ENCODE measurements at places on chromosomes 3 and 15. TPM values are rescaled to one million over a fixed set of nuclear protein-coding genes. Genes with fewer than 3 reads are reported as not detected.

GRCh38 chr15:91472316-91472756 lies 372.3 kb downstream of the SV2B start:
- no peak for DNase-seq
- no peaks in the 10 kb centered on the region for H3K4me1 ChIP-seq
- H3K4me3 ChIP-seq: no peak overlapping the region
- no peaks in the 10 kb centered on the region for H3K36me3 ChIP-seq

GRCh38 chr3:153911116-153911515 lies 210.1 kb upstream of the ARHGEF26 start:
- no peaks in the 10 kb centered on the region for H3K4me1 ChIP-seq
- H3K27me3 ChIP-seq: no peaks in the 10 kb centered on the region
- no peak overlapping the region for H3K4me3 ChIP-seq
- no peak for DNase-seq

The EXD1 gene
- not detected for total RNA-seq

The THSD4 gene
- 3.2 TPM for total RNA-seq

DNA sequence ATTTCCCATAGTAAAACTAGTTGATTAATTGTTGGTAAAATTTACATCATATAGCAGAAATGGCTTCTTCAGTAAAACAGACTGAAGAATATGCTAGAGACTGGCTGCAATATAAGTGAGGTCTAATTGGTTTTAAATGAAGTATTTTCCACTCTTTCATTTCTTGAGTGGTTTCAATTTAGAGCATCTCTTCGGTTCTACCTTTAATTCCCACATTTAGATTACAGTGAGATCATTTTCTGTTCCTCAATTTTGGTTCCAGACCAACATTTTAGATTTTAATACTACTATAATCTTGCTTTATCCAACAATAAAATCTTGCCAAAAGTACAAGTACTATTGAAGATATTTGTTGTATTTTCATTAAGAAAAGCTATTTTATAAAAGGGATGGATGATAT lies 1.0 kb upstream of the LRCH3 start:
- no peak for DNase-seq
- no peak overlapping the region for H3K4me3 ChIP-seq
- H3K27ac ChIP-seq: no peak overlapping the region
- peaks cover 6% of the 10 kb centered on the region for H3K4me1 ChIP-seq
- no peaks in the 10 kb centered on the region for H3K27me3 ChIP-seq

GRCh38 chr3:12180218-12180617 lies 21.5 kb upstream of the TIMP4 start:
- peaks cover 14% of the 10 kb centered on the region for H3K4me1 ChIP-seq
- DNase-seq: no peak
- no peaks in the 10 kb centered on the region for H3K36me3 ChIP-seq
- H3K4me3 ChIP-seq: no peak overlapping the region

DNA sequence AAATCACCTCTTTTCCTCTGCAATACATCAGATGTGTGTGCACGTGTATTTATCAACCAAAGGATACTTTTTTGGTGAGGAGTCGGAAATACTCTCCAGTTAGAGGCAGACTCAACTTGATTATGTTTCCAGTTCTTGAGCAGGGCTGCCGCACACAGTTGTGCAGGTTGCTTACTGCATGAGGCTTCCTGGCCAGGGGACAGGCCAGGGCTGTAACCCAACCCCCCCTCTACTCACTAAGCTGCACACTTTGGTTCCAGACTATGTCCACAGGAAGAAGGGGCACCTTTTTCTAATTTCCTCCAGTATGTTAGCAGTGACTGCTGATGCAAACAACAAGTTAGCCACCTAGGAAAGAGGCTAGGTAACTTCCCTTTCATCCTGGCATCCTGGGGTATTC lies 476.9 kb upstream of the TBL1XR1 start:
- H3K4me3 ChIP-seq: no peak overlapping the region
- H3K36me3 ChIP-seq: no peaks in the 10 kb centered on the region
- DNase-seq: no peak
- H3K27ac ChIP-seq: no peak overlapping the region

All from ovary (tissue), 10 donors.